ENCODE measurements at places on chromosomes 12 and 14.

DNA sequence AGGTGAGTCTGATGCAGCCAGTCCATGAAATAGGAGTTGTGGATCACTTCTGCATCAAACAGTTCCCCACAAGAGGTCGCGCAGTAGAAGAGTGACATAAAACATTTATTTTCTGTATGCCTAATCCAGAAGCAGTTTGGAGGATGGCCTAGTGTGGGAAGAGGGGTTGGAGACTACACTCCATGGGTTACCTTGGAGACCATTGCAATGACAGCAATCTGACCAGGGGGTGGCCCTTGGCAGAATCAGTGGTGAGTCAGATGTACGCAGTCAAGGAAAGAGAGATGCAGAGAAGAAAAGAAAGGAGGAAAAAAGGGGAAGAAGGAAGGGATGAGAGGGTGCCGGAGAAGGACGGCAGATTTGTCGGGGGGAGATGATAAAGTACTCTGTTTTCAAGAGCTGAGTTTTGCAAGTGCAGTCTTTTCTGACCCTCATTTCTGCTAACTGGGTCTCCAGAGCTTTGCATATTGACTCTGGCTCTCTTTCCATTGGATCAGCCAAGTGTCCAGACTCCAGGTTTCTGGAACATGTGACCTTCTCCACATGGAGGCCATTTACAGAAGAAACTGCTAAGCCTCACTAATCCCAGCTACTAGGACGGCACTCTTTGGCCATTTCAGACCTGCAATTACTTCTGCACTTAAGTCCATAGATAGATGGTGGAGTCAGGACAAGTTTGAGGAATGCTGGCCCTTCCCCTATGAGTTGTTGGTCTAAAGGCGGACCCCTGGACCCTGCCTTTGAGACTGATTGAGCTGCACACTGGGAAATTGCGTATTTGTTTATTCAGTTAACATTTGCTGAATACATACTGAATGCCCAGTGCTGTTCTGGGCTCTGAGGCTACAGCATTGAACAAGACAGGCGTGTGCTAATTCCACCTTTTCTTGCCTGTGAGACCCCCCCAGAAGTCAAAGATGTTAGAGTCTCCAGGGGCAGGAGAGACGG lies 424.2 kb downstream of the BCL11B start:
- DNase-seq = no peak

- no peak for DNase-seq
These were observed 21.1 kb upstream of the PPP2R5E start for GRCh38 chr14:63564318-63564717.

- no peak for DNase-seq
These were observed 2.3 kb downstream of the GLI1 start for GRCh38 chr12:57461917-57462250.

- DNase-seq = no peak
These were observed 185.1 kb upstream of the VASH1 start for GRCh38 chr14:76576047-76576741.

DNA sequence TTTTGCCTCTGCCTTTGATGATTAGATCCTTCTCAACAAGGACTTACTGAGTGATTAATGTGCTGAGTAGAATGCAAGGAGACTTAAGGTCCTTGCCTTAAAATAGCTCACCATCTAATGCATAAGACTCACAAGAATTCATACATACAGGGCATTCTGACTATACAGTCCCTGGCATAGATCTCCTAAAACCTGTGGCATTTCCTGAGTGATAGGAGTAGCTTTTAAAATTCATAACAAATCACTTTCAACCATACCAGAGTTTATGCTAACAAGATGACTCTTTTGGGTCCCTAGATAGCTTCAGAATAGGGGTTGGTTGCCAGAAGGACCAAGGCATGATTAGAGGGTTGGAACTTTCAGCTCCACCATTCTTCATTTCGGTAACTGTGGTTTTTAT lies 48.8 kb downstream of the STXBP6 start:
- no peak for DNase-seq

DNA sequence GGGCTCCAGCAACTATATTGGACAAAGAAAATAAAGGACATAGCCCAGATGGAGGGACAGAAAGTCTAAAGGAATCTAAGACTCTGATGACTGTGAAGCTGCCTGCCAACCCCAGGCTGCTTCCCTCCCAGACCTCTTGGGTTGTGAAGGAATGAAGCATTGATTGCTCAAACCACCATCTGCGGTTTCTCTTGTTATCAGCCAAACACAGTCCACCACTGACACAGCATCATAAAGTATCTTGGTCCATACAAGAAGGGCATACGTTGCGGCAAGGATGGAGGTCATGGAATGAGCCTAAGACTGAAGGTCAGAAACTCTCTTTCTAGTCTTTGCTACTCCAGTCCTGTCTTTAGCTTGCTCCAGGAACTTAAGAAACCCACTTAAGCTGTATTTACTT lies 58.5 kb upstream of the PLXNC1 start:
- DNase-seq = no peak

GRCh38 chr12:56571121-56571520 lies 49.5 kb downstream of the RBMS2 start:
- DNase-seq = no peak

- DNase-seq = no peak
These were observed 1297.3 kb downstream of the AACS start for GRCh38 chr12:126362493-126362892.

DNA sequence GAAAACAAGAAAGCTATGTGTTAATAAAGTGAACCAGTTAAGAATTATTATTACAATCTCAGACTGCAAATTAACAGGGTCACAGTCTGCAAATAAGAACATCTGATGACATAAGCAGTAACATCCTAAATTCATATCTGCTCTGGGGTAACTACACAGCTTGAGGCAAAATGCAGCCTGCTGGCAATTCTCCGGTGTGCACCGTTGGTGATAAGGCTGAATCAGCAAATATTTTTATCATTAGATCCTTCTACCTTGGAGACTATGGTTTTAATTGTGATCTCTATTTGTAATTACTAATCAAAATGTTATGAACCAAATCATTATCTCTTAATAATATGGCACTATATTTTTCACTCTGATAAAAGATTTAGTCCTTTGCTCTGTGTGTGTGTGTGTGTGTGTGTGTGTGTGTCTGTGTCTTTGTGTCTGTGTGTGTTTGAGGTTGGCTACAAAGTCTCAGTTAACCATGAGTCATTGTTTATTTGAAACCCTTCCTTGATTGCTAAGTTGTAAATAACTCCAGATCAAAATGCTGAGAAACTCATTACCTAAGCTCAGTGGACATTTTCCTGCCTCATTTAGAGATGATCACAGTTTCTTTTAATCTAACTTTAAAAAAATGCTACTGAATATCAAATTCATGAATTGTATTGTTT lies 442.6 kb downstream of the GXYLT1 start:
- no peak for DNase-seq

- DNase-seq = no peak
These were observed 22.5 kb downstream of the PAPLN start for GRCh38 chr14:73259837-73260236.

- DNase-seq = no peak
These were observed 1543.5 kb downstream of the AACS start for GRCh38 chr12:126608607-126609175.

- DNase-seq = no peak
These were observed 355.8 kb upstream of the DCN start for GRCh38 chr12:91538418-91538817.

- no peak for DNase-seq
These were observed 128.7 kb downstream of the CPNE8 start for GRCh38 chr12:38776647-38777046.

DNA sequence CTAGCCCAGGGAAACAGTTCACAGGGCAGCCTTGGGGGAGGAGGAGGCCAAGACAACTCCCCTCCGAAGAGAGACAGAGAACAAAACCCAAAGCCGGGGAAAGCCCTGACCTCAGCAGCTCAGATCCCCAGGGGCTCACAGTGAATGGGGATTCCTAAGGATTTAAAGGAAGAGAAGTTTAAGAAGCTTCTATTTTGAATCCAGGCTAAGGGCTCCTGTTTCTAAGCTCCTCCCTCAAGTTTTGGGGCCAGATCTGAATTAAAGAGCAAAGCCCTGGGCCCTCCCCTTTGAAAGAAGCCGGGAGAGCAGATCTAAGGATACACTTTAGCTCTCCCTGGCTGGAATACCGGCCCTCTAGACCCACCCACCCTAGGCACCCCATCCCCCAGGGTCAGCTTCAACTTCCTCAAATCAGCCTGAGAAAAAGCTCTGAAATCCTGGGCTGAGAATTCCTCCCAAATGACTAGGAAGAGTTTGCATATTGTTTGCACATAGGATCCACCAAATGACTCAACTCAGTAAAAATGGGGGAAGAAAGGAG lies 3.9 kb downstream of the KDM2B start:
- DNase-seq = no peak

- no peak for DNase-seq
These were observed 996 bp downstream of the SSPN start for GRCh38 chr12:26196421-26196716.

DNA sequence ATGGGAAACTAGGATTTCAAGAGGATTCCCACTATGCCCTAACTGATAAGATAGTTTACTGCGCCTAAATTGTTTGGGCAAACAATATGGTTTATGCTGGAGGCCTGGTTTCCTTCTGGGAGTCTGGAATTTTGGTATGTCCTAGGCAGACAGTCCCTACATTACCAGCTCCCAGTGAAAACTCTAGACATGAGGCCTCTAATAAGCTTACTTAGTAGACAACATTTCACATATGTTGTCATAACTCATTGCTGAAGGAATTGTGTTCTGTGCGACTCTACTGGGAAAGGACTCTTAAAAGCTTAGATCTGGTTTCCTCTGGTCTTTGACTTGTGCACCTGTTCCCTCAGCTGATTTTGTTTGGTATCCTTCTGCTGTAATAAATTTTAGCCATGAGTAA lies 18.0 kb upstream of the PRPF39 start:
- DNase-seq = no peak

DNA sequence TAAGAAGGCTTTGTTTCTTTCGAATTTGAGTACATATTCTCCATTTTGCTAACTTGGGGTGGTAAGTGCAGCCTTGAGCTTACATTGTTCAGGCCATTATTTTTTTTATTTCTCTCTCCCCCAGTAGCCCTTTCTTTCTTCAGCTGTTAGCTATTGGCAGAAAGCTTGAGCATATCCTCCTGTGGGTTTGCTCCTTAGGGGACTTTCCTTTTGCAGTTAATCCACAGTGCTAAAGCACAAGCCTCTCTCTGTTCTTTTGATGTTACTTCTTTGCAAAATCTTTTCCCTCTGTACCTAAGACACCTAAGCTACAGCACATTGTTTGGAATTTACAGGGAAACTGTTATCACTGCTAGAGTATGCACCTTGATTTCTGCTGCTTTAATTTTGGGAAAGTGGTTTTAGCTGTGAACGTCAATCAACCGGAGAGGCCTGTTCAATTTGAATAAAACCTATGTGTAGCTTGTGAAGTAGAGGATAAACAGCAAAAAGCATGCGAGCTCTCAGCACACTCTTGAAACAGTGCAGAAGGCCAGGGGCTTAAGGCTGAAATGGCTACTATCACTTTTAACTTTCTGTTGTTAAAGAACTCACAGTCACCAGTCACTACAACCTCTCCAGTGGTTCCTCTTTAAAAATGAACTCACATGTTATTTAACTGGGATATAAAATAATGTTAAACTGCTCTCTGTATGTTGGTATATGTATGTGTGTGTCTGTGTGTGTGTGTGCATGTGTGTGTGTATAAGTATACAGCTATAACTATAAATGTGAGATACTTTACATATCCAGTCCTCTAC lies 139.2 kb downstream of the PDZRN4 start:
- DNase-seq = no peak

- DNase-seq = no peak
These were observed 6.0 kb downstream of the HMGA2 start for GRCh38 chr12:65830305-65830704.

GRCh38 chr12:109892748-109893147 lies 7.3 kb upstream of the TCHP start:
- no peak for DNase-seq

- DNase-seq = no peak
These were observed 175.4 kb upstream of the LHX5 start for GRCh38 chr12:113647048-113647447.

DNA sequence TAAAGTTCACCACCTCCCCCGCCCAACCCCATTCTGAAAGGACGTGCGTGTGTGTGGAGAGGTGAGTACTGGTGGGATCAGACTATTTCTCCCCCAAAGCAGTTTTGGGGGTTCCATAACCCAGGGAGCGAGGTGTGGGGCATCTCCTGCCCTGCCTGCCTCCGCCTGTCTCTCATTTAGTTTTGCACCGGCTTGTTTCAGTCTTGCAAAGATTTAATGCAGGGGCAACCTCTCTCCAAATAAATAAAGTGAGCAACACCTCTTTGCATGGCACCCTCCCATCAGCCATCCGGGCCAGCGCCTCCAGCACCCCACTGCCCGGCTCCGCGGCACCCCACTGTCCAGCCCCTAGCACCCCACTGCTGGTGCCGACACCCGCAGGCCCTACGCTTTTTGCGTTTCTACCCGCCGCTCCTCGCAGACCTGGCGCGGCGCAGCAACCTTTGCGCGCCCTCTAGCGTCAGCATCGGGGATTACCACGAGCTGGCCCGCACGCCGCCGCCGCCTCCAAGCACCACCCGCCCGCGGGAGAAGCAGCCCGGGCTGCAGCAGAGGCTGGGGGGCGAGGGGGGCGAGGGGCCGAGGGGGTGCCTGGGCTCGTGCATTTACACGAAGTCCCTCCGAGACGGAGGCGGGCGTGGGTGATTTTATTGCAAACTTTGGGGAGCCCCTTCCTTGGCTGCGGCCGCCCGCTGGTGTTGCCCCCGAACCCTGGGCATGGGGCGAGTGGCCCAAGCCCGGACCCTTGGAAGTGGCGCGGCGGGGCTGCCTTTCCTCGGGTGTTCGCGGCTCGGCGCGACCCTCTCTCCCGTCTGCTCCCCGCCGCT lies 55.8 kb upstream of the VRK1 start:
- no peak for DNase-seq

DNA sequence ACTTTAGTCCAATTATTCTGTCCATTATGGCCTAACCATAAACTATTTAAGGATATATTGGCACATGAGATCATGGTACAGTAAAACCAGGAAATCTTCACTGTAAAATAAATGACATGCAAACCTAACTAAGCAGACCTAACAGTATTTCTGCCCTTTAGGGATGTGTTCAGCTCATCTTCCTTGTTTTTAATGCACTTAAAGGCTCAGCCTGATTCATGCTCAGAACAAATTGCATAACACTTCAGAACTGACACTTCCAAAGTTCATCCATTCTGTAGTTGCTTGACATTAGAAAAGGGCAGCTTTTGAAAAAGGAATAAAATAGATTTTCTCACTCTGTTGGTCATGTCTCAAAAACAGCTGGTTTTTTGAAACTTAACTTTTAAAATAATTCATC lies 708.5 kb downstream of the C12orf50 start:
- no peak for DNase-seq

- DNase-seq = no peak
These were observed 23.3 kb upstream of the KLHL42 start for GRCh38 chr12:27756670-27757195.

GRCh38 chr12:51270067-51270950 lies at the start of gene SMAGP:
Gene SMAGP, minus strand, starts transcription at chr12:51270415. Its CDS starts 1,137 bp downstream, at chr12:51269278.
- DNase-seq = no peak

- peak; percentile 11 for DNase-seq
These were observed 151.0 kb downstream of the ADGRD1 start for GRCh38 chr12:131104463-131105350.

GRCh38 chr12:110846615-110847566 lies at the start of gene CCDC63:
Gene CCDC63, plus strand, starts transcription at chr12:110846987. Its CDS starts 5,968 bp downstream, at chr12:110852955.
- DNase-seq = no peak

Data from cortex of kidney (tissue), 1 donor.